ENCODE measurements at places on chromosomes 12 and 14. TPM values are rescaled to one million over a fixed set of nuclear protein-coding genes. Genes with fewer than 3 reads are reported as not detected.

DNA sequence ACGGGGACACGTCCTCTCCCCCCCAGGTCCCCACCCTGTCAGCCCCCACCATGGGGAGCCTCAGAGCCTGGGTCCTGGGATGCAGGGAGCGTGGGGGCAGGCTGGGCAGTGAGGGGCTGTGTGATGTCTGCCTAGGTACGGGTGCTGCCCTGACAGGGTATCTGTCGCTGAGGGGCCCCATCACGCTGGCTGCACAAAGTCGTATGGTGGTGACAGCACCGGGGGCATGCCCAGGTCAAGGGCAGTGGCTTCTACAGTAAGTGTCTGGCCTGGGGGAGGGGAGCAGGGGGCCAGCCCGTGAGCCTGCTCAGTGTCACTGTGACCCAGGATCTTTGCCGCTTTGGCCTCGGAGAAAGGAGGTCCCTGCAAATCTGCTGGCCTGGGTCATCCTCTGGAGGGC is 23.3 kb downstream of the PAPLN start:
- no peaks in the 10 kb centered on the region for H3K27me3 ChIP-seq
- no peaks in the 10 kb centered on the region for H3K36me3 ChIP-seq
- H3K4me3 ChIP-seq: no peak overlapping the region
- no peak for DNase-seq
- no peak overlapping the region for H3K27ac ChIP-seq

GRCh38 chr14:23589606-23590005 is 11.0 kb upstream of the JPH4 start:
- peak; percentile 38 for DNase-seq
- peaks cover 5% of the 10 kb centered on the region for H3K4me1 ChIP-seq
- no peaks in the 10 kb centered on the region for H3K36me3 ChIP-seq

- no peak for DNase-seq
- no peak overlapping the region for H3K27ac ChIP-seq
- H3K4me1 ChIP-seq: peaks cover 14% of the 10 kb centered on the region
- H3K27me3 ChIP-seq: no peaks in the 10 kb centered on the region
- no peaks in the 10 kb centered on the region for H3K36me3 ChIP-seq
- H3K4me3 ChIP-seq: no peak overlapping the region
Measured at GRCh38 chr12:3837049-3837448, 36.1 kb downstream of the PARP11 start.

DNA sequence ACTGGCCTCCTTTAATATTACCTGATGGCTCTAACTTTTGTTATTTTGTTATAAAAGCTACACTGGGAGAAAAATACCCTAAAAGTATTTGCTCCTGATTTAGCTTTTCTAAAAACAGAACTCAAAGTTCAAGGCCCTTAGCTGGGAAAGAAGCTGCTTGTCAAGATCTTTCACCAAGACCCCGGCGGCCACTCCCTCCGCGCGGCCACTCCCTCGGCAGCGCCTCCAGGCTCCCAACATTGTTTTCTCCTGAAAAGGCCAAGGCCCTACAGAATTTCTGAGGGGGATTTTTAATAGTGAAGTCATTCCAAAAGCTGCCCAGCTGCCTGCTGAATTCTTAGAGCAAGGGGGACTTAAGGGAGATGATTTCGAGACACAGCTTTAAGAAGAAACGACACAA is 96.4 kb downstream of the NTN4 start:
- DNase-seq: no peak
- no peaks in the 10 kb centered on the region for H3K4me1 ChIP-seq
- no peaks in the 10 kb centered on the region for H3K36me3 ChIP-seq
- H3K4me3 ChIP-seq: no peak overlapping the region

- H3K4me1 ChIP-seq: no peaks in the 10 kb centered on the region
- H3K4me3 ChIP-seq: no peak overlapping the region
- H3K27me3 ChIP-seq: peaks cover 3% of the 10 kb centered on the region
- no peak overlapping the region for H3K27ac ChIP-seq
Measured at GRCh38 chr12:106760184-106760531, 14.3 kb upstream of the RIC8B start.

DNA sequence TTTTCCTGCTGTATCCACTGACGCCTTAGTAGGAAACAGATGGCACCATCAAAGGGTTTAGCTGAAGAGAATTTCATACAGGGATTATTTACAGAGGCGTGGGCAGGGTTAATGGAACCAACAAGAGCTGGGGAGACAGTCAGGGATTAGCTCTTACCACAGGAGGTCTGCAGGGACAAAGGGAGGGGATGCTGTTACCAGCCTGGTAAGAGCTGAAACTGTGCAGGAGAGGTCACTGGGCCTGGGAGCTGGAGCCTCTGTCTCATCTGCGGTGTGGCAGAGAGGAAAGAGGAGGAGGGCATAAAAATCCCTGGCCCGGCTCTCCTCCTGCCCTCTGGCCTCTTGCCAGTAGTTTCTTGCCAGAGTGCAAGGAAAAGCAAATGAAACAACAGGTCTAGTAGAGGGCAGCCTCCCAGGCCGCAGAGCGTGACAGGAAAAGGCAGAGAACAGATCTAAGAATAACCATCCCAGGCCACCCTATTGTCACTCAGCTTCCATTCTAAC is 18.9 kb upstream of the POC1B start:
- H3K27me3 ChIP-seq: no peaks in the 10 kb centered on the region
- DNase-seq: peak; percentile 64
- H3K4me1 ChIP-seq: peaks cover 18% of the 10 kb centered on the region
- no peaks in the 10 kb centered on the region for H3K36me3 ChIP-seq
- H3K4me3 ChIP-seq: no peak overlapping the region

- H3K4me3 ChIP-seq: no peak overlapping the region
- H3K36me3 ChIP-seq: no peaks in the 10 kb centered on the region
- H3K27me3 ChIP-seq: no peaks in the 10 kb centered on the region
- no peaks in the 10 kb centered on the region for H3K4me1 ChIP-seq
- DNase-seq: no peak
- no peak overlapping the region for H3K27ac ChIP-seq
Measured at GRCh38 chr12:76901628-76902380, 23.0 kb upstream of the CSRP2 start.

DNA sequence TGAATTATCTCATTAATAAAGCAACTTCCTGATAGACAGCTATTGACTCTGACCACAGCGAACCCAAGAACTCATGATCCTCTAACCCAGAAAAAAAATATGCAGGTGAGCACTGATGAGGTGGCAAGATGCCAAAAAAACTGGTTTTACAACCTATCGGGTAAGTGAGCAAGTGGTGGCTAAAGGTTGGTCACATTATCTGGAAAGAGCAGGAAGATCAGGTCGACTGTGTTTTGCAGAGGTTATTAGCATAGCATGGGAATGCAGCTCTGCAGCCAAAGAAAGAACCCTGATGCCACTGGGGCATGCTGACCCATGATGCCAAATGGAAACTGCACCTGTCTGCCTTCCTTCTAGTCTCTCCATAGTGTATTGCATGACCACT is 23.5 kb downstream of the BHLHE41 start:
- H3K27ac ChIP-seq: no peak overlapping the region
- H3K4me3 ChIP-seq: no peak overlapping the region
- peaks cover 3% of the 10 kb centered on the region for H3K4me1 ChIP-seq
- H3K36me3 ChIP-seq: no peaks in the 10 kb centered on the region
- no peak for DNase-seq

DNA sequence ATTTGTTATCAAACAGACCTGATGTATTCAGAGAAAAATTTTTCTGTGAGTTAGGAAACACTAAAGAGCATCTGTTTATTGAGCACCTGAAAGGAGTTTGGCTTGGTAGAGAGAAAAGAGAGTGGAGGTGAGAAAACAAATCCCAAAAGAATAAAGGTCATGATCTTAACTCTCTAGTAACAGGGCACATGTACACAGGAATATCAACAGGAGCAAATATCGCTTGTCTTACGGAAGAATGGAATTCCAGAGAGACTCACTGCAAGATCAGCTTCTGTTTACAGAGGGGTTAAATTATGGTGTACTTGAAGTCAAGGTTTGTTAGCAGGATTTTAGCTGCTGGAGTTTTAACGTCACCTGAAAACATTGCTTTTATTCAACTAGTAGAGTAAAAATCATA is 78.8 kb downstream of the SPPL3 start:
- no peak for DNase-seq
- H3K27ac ChIP-seq: no peak overlapping the region
- no peaks in the 10 kb centered on the region for H3K36me3 ChIP-seq
- H3K4me1 ChIP-seq: peaks cover 38% of the 10 kb centered on the region

DNA sequence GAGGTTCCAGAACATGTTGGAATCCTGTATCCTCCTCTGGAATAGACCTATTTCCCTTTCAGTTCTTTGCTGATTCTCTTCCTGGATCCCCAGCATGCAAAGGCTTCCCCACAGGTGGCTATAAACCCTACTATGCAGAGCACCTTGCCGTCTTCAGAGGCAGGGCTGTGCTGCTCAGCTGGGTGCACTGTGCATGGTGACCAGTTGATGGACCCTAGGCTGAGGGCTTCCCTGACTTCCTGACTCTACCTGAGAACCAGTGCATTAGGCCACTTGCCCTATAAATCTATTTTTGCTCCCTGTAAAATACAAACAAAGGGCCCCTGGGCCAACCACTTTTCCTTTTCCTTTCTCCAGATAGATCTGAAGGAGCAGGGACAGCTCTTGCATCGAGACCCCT is 14.1 kb downstream of the ZNF219 start:
- peaks cover 40% of the 10 kb centered on the region for H3K36me3 ChIP-seq
- H3K27ac ChIP-seq: peak overlapping the region; percentile 53
- no peak for DNase-seq
- no peak overlapping the region for H3K4me3 ChIP-seq

DNA sequence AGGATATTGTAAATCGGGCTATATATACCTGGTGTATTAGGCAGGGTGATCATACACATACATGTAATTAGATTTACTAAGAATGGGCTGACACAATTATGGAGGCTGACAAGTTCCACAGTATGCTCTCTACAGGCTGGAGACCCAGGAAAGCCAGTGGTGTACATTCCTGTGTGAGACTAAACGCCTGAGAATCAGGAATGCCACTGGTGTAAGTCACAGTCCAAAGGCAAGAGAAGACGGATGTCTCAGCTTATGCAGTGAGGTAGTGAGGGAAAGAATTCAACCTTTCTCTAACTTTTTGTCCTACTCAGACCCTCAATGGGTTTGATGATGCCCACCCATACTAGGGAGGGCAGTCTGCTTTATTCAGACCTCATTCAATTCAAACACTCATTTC is 57.1 kb downstream of the METTL25 start:
- no peak overlapping the region for H3K4me3 ChIP-seq
- no peak for DNase-seq
- H3K4me1 ChIP-seq: no peaks in the 10 kb centered on the region
- H3K27ac ChIP-seq: no peak overlapping the region
- H3K27me3 ChIP-seq: no peaks in the 10 kb centered on the region
- no peaks in the 10 kb centered on the region for H3K36me3 ChIP-seq

- H3K36me3 ChIP-seq: no peaks in the 10 kb centered on the region
- no peaks in the 10 kb centered on the region for H3K27me3 ChIP-seq
- no peak overlapping the region for H3K27ac ChIP-seq
- DNase-seq: no peak
- no peak overlapping the region for H3K4me3 ChIP-seq
Measured at GRCh38 chr12:121845701-121846100, 13.0 kb downstream of the HPD start.

- no peak within 1 kb of the TSS for H3K27ac ChIP-seq
- H3K27me3 ChIP-seq: peaks cover 14% of the 10 kb centered on the region
- H3K4me3 ChIP-seq: no peak within 1 kb of the TSS
Measured at GRCh38 chr14:93430315-93431035, at the start of gene UNC79. Gene UNC79, plus strand, starts transcription at chr14:93430939. Its CDS starts 91 bp downstream, at chr14:93431030.

Gene GMFB
- 33.0 TPM for total RNA-seq

GRCh38 chr14:68771631-68772030 is 21.2 kb downstream of the ZFP36L1 start:
- no peaks in the 10 kb centered on the region for H3K27me3 ChIP-seq
- H3K27ac ChIP-seq: peak overlapping the region; percentile 45
- H3K36me3 ChIP-seq: no peaks in the 10 kb centered on the region
- peak; percentile 63 for DNase-seq

DNA sequence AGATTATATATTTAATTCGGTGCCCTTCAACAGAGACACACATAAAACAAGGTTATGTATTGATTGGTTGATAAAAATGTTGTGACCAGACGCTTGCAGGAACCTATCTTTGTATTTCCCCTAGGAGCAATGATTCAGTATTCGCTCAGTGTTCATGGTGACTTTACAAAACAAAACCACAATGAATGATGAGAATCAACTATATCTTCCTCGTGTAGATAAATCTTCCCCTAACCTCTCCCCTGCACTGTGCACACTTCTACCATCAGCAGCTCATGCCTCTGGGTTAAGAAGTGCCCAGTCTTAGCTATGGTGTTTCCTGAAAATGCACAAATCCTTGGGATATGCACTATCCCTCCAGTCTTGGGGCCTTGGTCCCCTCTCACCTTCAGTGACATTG is 16.3 kb downstream of the RIN3 start:
- no peak overlapping the region for H3K4me3 ChIP-seq
- no peak overlapping the region for H3K27ac ChIP-seq
- no peaks in the 10 kb centered on the region for H3K27me3 ChIP-seq
- peaks cover 22% of the 10 kb centered on the region for H3K4me1 ChIP-seq
- peak; percentile 20 for DNase-seq

- no peaks in the 10 kb centered on the region for H3K4me1 ChIP-seq
- no peak for DNase-seq
- H3K27me3 ChIP-seq: no peaks in the 10 kb centered on the region
- H3K4me3 ChIP-seq: no peak overlapping the region
Measured at GRCh38 chr12:14216405-14217294, 148.8 kb upstream of the ATF7IP start.

Gene RPGRIP1
- total RNA-seq: not detected

- H3K36me3 ChIP-seq: no peaks in the 10 kb centered on the region
- no peak overlapping the region for H3K27ac ChIP-seq
- H3K27me3 ChIP-seq: no peaks in the 10 kb centered on the region
Measured at GRCh38 chr12:93094988-93095737, 166.1 kb upstream of the EEA1 start.

Gene TAS2R42
- not detected for total RNA-seq

GRCh38 chr14:85573406-85573805 is 43.5 kb downstream of the FLRT2 start:
- H3K36me3 ChIP-seq: no peaks in the 10 kb centered on the region
- H3K27ac ChIP-seq: no peak overlapping the region
- DNase-seq: no peak
- no peak overlapping the region for H3K4me3 ChIP-seq
- H3K27me3 ChIP-seq: no peaks in the 10 kb centered on the region
- no peaks in the 10 kb centered on the region for H3K4me1 ChIP-seq

Gene TMEM63C
- 1.1 TPM for total RNA-seq

- DNase-seq: no peak
- no peak overlapping the region for H3K4me3 ChIP-seq
- H3K4me1 ChIP-seq: no peaks in the 10 kb centered on the region
- peak overlapping the region; percentile 92 for H3K27ac ChIP-seq
Measured at GRCh38 chr14:93967637-93968250, 8.6 kb downstream of the ASB2 start.

GRCh38 chr12:93336291-93336741 is 41.4 kb upstream of the NUDT4 start:
- DNase-seq: no peak
- no peak overlapping the region for H3K4me3 ChIP-seq
- no peaks in the 10 kb centered on the region for H3K36me3 ChIP-seq
- H3K27ac ChIP-seq: no peak overlapping the region
- H3K27me3 ChIP-seq: no peaks in the 10 kb centered on the region

GRCh38 chr14:45251912-45252311 is 1.1 kb downstream of the MIS18BP1 start:
- H3K27ac ChIP-seq: no peak overlapping the region
- H3K27me3 ChIP-seq: no peaks in the 10 kb centered on the region
- DNase-seq: no peak

Gene GALNT16
- 20.5 TPM for total RNA-seq
